ENCODE measurements at places on chromosomes 12 and 14.

DNA sequence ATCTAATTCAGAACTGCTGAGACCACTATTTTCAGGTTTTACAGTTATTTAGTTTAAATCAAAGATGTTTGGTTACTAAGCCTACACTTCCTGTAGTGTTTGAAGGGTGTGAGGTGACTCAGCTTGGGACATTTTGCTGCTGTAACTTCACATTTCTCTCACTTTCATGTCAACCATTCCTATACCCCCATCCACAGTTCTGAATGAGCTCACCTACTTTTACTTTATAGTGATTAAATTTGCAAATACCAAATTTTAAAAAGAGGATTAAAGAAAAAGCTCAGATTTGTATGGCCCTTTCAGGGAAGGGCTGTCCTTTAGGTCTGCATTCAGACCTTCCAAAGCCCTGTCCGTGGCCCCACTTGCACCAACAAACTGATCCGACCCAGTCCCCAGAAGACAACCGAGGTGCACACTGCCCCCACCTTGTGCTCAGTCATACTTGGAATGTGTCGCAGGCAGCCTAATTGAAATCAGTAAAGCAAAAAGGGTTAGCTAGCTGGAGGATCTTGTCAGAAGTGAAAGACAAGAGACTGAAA, 174.4 kb downstream of the MON2 start:
- no peak for DNase-seq

DNA sequence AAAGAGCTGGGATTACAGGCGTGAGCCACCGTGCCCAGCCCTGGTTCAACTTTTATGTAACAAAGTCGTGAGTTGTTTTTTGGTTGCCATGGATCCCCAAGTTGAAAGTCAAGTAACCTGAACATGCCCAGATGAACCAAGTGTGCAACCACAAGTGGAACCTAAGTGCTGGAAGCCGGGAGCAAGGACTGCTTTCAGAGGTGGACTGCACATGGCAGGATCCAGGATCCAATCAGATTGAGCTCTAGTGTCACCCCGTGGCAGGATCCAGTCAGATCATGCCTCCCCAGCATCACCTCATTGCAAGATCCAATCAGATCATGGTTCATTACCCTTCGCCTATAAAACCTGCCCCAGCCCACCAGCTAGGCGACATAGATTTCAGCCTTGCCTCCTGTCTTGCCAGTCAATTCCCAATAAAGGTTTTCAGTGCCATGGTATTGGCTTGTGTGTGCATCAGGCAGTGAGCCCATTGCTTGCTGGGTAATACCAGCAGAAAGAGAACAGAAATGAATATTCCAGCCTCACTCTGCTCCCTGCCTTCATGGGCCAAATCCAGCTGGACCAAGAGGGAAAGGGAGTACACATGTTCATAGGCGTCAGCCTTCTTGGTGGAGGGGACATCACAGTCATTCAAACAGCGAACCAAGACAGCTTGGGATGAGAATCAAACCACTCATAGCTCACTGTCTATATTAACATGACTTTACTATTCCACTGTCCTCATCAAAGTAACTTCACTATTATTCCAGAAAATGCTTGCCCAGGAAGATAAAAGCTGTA, 43.6 kb upstream of the VASH1 start:
- no peak for DNase-seq

- no peak for DNase-seq
Measured at GRCh38 chr12:122021193-122021821, 377 bp upstream of the BCL7A start.

GRCh38 chr14:88856786-88857366, 32.4 kb downstream of the TTC8 start:
- DNase-seq, result no peak

GRCh38 chr14:61566537-61567225, 128.6 kb upstream of the HIF1A start:
- no peak for DNase-seq

DNA sequence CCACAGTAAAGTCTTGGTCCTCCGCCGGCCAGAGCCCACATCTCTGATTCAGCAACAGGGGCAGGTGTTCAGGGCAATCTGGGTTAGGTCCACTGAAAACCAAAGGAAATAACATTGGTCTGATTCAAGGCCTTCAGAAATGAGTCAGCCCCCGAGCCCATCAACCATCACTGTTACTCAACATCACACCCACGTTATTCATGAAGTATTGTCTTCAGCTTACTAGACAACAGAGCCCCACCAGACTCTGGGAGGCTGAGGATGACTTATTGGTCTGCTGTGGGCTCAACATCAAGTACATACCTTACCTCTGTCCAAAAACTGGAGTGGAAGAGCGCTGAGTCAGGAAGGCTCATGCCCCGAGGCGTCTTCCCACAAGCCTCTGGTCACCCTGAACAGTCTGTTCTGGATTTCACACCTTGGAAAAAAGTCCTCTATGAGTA, 97.5 kb downstream of the ZFP36L1 start:
- DNase-seq, result no peak

Measured in activated T-helper 1 cell treated with anti-CD3 and anti-CD28 coated beads, Interleukin-12 subunit alpha, Interleukin-12 subunit beta, Interleukin-2, Interleukin-4 antibody, amounts not matched to agents 30 ng/mL and 10 ng/mL and 1 ng/mL, durations not matched to agents 14 hours and 24 hours and 36 hours (primary cell).